ENCODE measurements at places on chromosomes 3 and 15.

GRCh38 chr15:47806008-47806407 lies 88.7 kb downstream of the SEMA6D start:
- DNase-seq = no peak

DNA sequence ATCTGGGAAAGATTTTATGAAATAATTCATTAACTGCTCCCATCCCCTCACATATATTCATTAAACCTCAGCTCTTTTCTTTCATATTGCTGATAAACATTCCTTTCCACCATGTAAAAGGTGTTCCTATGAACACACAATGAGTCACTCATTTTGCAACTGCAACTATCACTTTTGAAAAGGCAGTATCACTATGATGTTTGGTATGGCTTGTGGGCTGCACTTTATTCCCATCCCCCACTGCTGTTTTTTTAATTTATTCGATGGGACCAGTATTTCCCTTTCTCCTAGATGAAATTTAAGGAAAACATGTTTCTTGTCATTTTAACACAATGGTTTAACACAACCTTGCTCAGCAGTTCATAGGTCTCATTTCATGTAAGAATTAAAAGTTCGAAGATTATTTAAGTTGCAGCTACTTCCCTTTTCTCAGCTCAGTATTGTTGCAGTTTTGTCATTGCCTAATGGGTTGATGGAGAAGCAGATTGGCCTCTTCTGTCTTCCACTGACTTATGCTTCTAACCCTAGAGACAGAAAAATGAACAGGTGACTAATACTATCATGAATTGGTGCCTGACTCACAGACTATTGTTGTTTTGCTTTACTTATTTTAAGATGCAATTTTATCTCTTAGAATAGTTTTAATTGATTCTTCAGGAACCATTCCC lies 280.3 kb downstream of the ZPLD1 start:
- DNase-seq = no peak

DNA sequence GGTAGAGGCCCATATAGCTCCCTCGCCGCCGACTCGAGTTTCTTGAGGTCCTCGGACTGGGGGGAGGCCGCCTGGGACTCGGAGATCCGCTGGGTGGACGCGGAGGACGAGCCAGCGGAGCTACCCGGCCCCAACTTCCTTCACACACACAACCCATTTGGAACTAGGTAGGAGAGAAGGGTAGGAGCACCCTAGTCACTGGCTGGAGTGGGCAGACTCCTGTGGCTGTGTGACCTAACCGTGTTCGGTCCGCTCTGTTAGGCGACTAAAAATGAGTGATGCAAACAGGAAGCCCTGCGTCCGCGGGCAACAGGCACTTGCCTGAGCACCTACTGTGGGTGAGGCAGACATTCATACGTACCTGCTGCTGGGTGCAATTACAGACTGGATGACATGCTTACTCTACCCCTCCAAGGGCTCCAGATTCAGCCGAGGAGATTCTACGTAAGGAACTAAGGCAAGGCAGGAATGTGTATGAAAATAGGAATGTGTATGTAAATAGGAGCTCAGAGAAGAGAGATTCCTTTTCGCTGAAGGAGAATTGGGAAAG lies 4.6 kb upstream of the SIN3A start:
- peak; percentile 67 for DNase-seq

- DNase-seq = peak; percentile 6
Observed at GRCh38 chr3:179560791-179561190, 1.9 kb upstream of the ACTL6A start.

- DNase-seq = no peak
Observed at GRCh38 chr3:177358977-177359592, 161.8 kb upstream of the TBL1XR1 start.

- no peak for DNase-seq
Observed at GRCh38 chr3:71647751-71648150, 64.2 kb upstream of the FOXP1 start.

DNA sequence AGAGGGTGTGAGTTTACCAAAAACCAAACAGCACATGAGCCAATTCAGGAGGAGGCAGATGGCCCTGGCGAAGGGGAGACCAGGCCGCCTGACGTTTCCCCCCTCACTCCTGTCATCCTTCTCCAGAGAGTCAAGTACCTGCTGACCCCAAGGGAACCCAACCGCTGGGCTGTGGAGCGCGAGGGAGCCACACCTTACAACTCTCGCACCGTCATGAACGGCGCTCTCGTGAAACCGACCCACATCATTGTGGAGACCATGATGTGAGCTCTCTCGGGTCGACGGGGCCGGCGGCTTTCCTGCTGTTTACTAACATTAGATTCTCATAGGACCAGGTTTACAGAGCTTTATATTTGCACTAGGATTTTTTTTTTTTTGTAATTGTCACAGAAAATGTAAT lies 55.4 kb downstream of the GRIP2 start:
- DNase-seq = no peak

DNA sequence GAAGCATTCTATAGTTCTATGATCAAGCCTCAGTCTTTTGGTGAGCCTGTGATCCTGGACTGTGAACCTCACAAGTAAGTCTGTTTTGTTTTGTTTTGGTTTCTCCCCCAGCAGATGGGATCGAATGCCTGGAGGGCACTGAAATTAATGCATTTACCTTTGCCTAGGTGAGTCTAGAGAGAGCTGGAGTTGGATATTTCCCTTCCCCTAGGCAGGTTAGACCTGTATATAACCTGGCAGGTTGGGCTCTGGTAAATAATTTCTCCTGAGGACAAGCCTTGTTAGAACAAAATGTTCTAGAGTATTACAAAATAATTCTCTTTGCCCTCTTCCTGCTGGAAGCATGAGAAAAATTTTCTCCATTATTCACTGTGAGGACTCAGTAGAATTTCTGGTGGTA lies 211.9 kb downstream of the TPRG1 start:
- no peak for DNase-seq

DNA sequence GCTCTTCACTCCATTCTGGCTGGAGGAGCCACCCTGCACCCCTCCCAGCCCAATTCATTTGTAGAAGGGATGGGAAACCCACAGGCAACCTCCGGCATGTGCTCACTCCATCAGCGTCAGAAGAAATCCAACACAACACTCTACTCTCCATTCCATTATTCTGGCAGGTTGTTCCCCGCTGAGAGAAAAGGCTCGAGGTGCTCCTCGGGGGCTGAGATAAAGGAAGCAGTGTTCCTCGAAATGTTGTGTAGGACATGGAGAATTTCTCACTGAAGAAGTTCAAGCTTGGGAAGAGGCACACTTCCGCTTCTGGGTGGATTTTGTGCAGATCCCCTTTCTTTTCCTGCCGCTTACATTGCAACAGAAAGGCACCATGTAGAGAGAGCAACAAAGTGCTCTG lies 355.0 kb upstream of the CFAP20DC start:
- no peak for DNase-seq

GRCh38 chr3:115062009-115062408 lies 85.1 kb downstream of the ZBTB20 start:
- DNase-seq = no peak

- peak; percentile 31 for DNase-seq
Observed at GRCh38 chr3:109265295-109265694, 51.0 kb downstream of the DPPA2 start.

DNA sequence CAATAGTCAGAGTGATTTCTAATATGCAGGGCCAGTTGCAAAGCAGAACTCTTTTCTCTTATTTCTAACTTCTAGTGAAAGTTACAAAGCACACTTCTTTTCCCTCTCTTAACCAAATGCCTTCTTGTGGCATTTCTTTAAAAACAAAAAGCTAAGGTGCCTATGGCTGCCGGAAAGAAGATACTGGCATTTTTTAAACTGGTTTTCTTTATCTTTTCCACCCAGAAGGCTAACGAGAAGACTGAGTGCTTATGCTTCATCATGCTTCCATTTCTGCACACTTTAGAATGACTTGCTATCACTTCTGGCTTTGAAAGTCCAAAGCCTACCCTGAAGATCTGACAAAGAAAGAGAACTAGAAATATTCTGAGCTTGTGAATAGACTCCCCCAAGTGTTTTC lies 141.3 kb downstream of the P2RY1 start:
- no peak for DNase-seq

DNA sequence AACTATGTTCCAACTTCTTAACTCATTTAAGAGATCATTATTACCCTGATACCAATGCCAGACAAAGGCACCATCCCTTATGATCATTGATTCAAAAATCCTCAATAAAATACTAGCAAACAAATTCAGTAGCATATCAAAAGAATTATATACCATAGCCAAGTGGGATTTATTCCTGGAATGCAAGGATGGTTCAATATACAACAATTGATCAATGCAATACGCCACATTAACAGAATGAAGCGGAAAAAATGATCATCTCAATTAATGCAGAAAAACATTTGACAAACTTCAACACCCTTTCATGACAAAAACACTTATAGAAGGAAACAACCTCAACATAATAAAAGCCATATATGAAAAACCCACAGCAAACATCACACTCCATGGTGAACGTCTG lies 4.7 kb upstream of the HTR3E start:
- DNase-seq = no peak

GRCh38 chr3:167723025-167723512 lies 11.6 kb downstream of the PDCD10 start:
- no peak for DNase-seq

DNA sequence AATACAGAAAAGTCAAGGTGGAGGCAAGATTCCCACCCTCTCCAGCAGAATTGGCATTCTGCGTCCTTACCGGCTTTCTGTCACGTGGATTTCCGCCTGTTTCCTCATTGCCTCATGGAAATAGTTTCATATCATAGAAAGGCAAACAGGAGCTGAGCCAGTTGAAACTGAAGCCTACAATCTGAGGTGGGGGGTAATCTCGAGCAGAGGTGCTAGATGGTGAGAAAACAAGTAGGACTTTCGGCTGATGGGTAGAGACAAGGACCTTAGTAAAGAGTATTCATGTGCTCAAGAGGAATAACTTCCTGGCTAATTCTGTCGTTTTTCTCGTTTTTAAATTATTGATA lies 39.9 kb downstream of the LRCH3 start:
- no peak for DNase-seq

DNA sequence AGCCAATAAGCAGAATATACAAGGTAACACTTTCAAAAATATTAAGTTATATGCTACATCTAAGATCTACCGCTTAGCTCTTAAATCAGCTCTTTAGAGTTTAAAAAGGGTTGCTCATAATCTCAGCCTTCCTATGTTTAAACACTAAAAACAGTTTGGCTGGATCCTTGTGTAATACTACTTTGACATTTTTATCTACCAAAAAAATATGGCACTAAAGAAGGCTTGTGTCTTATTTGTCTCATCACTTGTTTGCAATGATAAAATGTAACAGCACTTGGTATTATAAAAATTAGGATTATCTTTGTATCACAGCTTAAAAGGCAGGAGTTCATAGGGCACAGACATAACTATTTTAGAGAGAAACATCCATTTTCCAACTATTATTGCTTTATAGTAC lies 9.8 kb downstream of the ANKRD28 start:
- no peak for DNase-seq

GRCh38 chr15:100980410-100981046 lies 61.4 kb downstream of the LRRK1 start:
- no peak for DNase-seq

DNA sequence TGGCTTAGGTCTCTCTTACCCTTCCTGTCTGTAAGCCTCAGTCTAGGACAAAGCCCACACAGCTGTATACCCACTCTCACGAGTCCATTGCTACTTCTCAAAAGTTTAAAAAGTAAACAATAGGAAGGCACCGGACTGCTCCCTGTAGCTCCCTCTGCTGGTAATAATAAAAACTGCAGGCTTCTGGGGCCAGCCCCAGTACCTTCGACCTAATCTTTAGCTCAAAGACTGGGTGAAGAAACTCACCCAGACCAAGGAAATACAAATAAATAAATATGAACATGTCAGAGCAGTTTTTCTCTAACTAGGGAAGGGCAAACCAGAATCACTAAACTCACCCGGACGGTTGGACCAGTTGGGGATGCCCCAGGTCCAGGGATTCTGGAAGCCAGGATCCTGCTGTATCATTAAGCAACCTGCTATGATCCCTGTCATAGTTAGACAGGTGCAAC lies 5.0 kb downstream of the FAM219B start:
- peak; percentile 62 for DNase-seq

DNA sequence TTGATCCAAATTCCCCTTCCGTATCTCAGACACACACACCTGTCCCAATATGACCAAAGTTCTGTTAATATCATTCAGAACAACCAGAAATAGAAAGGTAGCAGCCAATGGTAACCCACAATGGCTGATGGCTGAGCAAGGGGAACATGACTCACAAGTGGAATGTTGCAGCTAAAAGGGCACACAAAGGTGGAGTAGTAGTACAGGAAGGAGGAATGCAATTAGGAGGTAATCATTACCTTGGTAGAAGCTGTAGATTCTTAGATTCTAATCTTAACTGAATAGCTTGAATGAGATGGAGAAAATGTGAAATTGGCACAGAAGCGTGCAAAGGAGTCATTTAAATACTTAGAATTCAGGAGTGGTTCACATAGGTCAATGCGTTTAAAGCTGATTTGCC lies 347.9 kb downstream of the NR2F2 start:
- no peak for DNase-seq

GRCh38 chr15:32685576-32685975 lies 32.2 kb upstream of the GREM1 start:
- DNase-seq = no peak

DNA sequence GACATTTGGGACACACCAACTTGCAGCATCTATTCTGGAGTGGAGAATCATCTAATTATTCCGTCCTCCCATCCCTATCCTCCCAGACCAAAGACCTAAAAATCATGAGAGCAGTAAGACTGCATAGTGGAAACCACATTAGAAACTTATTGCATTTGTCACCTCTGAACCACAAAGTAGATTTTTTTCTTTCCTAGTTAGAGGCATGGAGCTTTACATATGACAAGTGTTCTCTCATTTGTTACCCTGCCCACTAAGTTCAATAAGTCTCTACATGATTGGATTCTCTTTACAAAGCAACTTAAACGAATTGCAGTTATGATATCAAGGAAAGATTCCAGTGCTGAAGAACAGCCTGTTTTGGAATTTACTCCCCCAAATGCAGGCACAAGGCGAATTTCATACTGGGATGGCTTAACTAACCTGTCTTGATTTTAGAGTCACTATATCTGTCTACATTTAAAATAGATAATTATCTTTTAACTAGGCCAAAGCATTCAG lies 42.3 kb upstream of the LRRFIP2 start:
- DNase-seq = no peak

DNA sequence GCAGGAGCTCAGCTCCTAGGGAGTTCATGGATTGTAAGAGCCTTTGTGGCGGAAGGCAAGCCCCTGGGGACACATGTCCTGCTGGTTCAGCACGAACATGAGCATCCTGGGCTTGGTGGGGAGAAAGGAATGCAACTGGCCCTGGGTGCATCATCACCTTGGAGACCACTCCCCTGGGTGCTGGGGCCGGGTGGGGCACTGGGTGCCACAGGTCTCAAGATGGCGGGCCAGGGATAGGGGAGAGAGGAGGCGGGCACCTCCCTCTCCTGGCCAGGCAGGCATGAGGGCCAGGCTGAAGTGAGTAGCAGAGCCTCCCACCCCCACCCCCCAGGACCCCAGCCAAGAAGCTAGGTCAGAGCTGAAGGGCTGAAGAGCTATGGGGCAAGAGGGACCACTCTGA lies 768 bp downstream of the PCBP4 start:
- DNase-seq = no peak

DNA sequence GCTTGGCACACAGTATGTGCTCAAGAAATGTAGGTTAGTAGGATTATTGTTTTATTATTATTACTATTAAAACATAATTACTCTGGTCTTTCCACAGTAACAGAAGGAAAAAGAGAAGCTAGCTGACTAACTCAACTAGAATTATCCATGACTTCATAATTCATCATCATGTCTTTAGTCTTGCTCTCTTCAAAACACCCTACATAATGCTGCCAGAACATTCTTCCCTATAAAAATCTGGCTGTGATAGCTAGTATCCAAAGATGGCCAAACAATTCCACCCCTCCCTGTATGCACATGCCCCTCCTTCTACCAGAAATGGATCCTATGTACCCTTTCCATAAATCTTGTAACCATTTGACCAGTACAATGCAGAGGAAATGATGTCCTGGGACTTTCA lies 48.8 kb upstream of the SRGAP3 start:
- no peak for DNase-seq

All from EL (cell line).